Stimulated activated CD4-positive, alpha-beta T cell treated with anti-CD3 and anti-CD28 coated beads, Interleukin-15, amount 100 ng/mL, for 1 hour (primary cell): ENCODE measurements at places on chromosomes 2 and 18.

DNA sequence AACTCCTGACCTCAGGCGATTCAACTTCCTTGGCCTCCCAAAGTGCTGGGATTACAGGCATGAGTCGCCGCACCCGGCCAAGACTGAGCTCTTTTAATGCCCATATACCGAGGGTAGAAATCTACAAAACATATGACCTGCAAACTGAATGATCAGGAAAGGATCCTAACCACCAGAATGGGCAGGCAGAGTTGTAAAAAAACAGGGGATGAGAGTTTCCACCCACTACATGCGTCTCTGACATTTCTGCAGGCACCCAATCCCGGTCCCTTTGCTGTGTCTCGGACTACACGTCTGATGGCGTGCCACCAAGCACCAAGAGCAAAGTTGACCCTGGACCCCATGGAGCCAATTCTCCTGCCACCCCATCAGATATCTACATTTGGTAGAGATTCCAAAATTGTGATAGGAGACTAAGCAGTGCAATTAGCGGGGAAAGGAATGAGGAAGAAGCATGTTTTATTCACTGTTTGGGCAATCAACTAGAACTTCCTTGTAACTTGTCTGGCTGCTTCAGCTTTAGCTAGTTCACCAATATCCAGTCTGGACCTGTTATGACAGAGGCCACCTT, 74.1 kb downstream of the ATP8B1 start:
- no peak for DNase-seq

GRCh38 chr2:202643012-202643858, 8.5 kb downstream of the FAM117B start:
- no peak for DNase-seq

DNA sequence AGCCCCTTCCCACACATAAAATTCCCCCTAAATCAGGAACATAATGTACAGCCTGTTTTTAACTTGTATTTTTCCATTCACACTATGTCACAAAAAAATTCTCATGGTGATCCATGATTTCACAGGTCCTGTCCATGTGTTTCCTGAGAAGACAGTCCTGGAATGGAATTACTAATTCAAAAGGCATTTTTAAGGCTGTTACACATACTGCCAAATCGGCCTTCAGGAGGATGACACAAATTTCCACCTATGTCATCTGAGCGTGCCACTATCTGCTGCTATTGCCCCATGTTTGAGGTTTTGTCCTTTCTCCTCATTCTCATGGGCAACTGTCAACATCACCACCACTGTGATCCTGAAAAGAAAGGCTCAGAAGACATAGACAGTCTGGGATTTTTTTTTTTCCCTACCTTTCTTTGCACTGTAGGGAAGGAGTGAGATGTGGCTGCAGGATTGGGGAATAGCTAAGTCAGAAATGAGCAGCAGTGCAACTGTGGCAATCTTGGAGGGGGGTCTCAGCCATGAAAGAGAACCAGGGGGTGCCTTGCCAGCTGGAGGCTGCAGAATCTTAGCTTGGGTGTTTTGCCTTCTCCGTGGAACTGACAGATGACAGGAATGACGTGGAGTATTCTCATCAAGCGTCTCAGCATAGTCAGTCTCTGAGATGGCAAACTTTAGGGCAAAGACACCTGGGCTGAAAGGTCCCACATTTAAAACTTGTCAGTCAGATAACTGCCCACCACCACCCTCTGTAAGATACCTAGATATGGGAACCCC, 73.4 kb downstream of the MARCHF4 start:
- no peak for DNase-seq

DNA sequence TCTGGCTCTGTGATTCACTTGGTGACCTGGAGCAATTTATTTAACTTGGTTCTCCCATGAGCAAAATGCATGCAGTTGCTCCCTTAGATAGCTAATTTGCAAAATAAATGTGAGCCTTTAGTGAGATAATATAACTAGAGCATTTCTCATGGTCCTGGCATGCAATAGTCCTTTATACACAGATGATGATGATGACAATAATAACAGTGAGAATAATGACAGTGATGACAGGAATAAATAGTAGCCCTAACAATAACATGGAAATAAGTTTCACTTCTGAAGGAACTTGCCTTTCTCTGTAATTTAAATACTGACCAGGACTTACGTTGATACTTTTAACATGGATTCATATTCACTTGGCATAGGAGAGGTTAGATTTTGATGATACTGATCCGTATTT, 49.2 kb downstream of the LPIN1 start:
- no peak for DNase-seq

- DNase-seq = no peak
Measured at GRCh38 chr18:48367557-48367956, 41.6 kb downstream of the ZBTB7C start.

- no peak for DNase-seq
Measured at GRCh38 chr2:241900251-241901017, 30.9 kb downstream of the RTP5 start.

DNA sequence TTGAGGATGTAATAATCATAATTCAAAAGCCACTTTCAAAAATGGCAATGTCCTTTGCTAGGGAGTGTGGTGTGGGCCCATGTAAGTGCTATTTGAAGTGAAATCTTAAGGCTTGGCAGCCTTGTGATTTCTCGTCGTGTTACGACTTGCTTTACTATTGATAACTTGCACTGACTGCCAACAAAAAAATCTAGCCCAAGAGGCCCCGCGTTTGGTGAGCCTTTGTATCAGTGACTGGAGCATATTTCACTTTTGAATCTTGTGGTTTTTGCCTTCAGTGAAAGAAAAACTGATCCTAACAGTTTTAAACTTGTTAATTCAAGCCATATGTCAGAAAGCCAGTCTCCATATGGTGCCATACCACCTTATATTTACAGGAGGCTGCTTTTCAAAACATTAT, 248.0 kb downstream of the TMEM182 start:
- no peak for DNase-seq

- DNase-seq = no peak
Measured at GRCh38 chr2:47019532-47019931, 103.9 kb upstream of the MCFD2 start.
